ENCODE measurements at places on chromosomes 11 and 22.

DNA sequence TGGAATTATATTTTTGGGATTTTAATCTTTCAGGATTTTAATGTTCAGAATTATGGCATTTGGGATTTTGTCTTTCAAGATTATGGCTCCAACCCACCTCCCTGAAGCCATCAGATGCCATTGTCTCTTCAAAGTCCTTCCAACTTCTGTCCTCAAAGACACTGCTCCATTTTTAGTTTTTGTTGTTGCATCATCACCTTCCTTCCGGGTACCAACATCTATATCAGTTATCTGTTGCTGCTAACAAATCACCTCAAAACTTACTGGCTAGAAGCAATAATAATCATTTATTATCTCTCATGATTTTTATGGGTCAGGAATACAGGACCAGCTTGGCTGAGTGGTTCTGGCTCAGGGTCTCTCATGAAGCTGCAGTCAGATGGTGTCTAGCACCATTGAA is 138.8 kb upstream of the ZBED5 start:
- DNase-seq, result no peak

DNA sequence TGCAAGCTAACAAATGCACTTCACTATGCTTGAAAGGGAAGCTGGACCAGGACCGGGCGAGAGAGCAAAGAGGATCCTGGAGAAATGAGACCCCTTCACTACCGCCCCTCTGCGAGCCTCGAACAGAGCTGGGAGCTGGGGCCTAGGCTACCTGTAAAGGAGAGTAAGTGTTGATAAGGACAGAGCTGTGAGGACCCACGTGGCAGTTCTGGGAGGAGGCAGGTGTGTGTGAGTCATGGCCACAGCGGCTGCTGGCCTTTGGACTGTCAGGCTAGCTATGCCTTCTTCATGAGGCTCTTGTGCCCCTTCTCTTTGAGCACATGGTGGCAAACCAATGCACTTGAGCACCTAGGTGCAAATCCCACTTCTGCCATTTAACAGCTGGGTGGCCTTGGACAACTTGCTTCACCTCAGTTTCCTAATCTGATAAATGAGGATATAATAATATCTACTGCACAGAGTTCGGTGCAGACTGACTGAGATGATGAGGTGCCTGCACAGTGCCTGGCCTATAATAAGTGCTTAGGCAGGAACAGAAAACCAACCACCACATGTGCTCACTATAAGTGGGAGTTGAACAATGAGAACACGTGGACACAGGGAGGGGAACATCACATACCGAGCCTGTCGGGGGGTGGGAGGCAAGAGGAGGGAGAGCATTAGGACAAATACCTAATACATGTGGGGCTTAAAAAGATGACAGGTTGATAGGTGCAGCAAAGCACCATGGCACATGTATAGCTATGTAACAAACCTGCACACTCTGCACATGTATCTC is 35.3 kb upstream of the KCNJ11 start:
- no peak for DNase-seq

DNA sequence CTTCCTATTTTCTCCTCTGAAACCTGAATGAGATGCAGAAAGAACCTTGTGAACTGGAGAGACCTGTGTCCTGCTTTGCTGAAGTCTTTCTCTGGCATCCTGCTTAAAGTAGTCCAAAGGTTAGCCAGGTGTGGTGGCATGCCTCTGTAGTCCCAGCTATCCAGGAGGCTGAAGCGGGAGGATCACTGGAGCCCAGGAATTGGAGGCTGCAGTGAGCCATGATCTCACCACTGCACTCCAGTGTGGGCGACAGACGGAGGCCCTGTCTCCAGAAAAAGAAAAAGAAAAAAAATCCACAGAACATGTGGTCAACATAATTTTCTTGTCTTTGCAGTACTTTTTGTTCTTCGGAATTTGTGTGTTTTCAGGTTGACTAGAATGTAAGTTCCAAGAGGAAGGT is 2.3 kb upstream of the KREMEN1 start:
- no peak for DNase-seq

- DNase-seq, result no peak
Observed at GRCh38 chr11:35911013-35911412, 32.8 kb upstream of the LDLRAD3 start.

DNA sequence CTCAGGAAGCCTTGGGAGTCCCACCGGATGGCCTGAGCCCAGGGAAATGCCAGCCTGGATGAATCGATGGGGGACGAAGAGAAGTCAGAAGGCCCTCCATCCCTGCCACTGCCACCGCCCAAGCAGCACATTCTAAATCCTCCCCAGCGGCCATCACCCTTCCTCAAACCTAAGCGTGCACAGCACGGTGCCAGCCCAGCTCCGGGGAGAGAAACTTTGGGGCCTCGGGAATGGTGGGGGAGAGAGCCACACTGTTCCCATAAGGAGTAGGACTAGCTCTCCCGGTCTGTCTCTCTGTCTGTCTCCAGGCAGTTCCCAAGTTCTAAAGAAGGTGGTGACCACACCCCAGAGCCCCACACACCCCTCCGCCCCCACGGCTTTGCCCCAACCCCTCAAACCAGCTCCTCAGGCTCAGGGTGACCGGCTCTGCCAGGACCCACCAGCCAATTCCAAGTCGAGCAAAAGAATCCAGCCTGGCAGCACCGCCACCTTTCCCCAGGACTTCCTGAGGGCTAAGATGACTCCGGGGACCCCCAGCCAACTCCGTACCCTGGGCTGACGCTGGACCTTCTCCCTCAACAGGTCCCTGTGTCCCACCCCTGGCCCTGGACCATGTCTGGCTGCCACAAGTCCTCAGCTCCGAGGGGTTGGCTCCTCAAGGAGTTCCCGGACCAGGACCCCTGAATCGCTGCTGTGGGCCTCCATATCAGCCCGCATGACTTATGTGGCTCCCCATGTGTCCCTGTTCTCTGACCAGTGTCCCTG is 2.7 kb downstream of the AHNAK start:
- DNase-seq, result no peak

- no peak for DNase-seq
Observed at GRCh38 chr11:6156628-6157359, 13.3 kb downstream of the OR52B2 start.

- DNase-seq, result no peak
Observed at GRCh38 chr22:48579043-48579927, 1248.4 kb downstream of the BRD1 start.

- no peak for DNase-seq
Observed at GRCh38 chr11:15970506-15971214, 385.7 kb downstream of the SOX6 start.

GRCh38 chr11:33835143-33835878 is 56.6 kb downstream of the LMO2 start:
- DNase-seq, result no peak

DNA sequence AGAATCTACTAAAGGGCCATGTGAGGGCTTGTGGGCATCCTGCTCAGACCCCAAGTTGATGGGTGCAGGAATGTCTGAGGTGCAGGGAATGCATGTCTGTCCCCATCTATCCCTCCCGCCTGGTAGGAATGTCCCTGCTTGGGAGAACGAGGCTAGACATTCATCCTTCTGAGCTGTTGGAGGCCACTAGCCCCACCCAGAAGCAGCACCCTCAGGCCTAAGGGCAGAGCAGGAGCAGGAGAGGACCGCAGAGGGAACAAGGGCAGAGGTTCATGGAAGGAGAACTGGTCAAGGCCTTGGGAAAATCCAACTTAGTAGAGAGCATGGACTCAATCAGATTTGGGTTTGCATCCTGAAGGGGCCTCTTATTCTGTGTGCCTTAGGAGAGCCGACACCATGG is 22.1 kb upstream of the LMO1 start:
- DNase-seq, result no peak

GRCh38 chr11:827897-828192 is at the start of gene CRACR2B:
Gene CRACR2B, plus strand, starts transcription at chr11:827919. Its CDS starts 689 bp downstream, at chr11:828608.
- DNase-seq, result no peak

DNA sequence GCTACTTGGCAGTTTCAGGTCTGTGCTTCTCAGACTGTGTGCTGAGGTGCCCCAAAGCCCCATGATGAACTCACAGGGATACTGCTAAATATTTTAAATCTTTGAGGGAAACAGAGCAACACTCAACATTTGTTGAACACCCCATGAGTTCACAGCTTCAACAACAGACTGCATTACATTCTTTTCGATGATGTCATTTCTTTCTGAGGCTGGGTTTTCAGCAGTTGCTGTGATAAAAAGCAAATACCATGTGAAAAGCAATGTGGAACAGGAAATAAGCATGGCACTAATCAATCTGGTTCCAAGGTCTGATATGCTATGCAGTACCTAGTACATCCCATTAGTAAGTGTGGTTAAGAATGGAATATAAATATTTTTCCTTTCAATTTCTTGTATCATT is 82.7 kb downstream of the RPL27A start:
- DNase-seq, result no peak

- DNase-seq, result no peak
Observed at GRCh38 chr11:60872961-60873524, 5.7 kb downstream of the ZP1 start.

GRCh38 chr11:18374956-18375355 is 19.4 kb upstream of the LDHA start:
- DNase-seq, result no peak

GRCh38 chr11:37456746-37457145 is 858.7 kb upstream of the RAG2 start:
- no peak for DNase-seq

- no peak for DNase-seq
Observed at GRCh38 chr22:37633089-37633624, 6.3 kb upstream of the SH3BP1 start.

GRCh38 chr22:25735650-25736049 is 6.3 kb upstream of the MYO18B start:
- no peak for DNase-seq

- DNase-seq, result no peak
Observed at GRCh38 chr11:78344676-78345075, 72.9 kb downstream of the GAB2 start.

DNA sequence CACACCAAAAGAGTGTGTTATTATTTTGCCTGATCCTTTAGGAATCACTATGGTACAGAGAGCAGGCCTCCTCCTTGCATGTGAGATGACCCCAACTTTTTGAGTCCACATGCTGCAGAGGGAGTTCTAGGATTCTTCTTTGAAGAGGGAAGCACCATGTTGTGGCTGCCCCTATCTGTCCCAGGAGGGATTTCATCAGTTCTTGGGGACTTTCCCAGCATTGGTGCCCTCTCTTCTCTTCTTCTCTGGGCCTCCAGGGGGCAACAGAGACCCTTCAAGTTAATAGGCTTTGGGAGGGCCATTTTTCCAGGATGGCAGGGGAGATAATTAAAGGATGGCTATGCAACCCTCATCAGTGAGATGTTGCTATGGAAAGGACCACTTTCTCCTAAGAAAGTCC is 3.6 kb downstream of the MMP1 start:
- no peak for DNase-seq
